ENCODE measurements at places on chromosomes 4 and X. TPM values are rescaled to one million over a fixed set of nuclear protein-coding genes. Genes with fewer than 3 reads are reported as not detected.

DNA sequence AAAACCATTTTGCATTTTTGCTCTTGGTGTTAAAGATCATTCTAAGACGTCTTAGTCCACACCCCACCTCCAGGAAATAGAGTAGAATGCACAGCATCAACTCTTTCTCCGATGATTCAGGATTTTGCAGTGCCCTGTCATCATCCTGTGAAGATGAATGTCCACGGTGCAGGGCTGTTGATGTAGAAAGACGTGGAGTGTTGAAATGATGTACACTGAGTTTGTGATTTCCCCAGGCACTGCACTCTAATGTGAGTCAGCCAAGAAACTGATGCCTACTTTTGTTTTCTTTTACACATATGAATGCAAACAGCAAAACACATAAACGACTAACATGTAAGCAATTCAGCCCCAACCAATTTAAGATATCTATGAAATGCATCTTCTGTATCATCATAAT is 10.5 kb downstream of the LGI2 start:
- DNase-seq = no peak

DNA sequence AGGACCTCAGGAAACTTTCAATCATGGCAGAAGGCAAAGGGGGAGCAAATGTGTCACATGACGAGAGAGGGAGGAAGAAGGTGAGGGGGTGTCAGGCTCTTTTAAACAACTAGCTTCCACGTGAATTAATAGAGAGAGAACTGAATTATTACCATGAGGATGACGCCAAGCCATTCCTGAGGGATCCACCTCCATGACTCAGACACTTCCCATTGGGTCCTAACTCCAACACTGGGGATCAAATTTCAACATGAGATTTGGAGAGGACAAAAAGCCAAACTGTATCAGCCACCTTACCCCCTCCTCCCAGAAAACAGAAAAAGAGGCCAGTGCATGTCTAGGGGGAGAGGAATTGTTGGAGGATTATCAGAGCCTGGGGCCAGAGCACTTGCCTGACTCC is 40.4 kb upstream of the LAS1L start:
- no peak for DNase-seq

Gene CXorf65
- total RNA-seq = not detected

DNA sequence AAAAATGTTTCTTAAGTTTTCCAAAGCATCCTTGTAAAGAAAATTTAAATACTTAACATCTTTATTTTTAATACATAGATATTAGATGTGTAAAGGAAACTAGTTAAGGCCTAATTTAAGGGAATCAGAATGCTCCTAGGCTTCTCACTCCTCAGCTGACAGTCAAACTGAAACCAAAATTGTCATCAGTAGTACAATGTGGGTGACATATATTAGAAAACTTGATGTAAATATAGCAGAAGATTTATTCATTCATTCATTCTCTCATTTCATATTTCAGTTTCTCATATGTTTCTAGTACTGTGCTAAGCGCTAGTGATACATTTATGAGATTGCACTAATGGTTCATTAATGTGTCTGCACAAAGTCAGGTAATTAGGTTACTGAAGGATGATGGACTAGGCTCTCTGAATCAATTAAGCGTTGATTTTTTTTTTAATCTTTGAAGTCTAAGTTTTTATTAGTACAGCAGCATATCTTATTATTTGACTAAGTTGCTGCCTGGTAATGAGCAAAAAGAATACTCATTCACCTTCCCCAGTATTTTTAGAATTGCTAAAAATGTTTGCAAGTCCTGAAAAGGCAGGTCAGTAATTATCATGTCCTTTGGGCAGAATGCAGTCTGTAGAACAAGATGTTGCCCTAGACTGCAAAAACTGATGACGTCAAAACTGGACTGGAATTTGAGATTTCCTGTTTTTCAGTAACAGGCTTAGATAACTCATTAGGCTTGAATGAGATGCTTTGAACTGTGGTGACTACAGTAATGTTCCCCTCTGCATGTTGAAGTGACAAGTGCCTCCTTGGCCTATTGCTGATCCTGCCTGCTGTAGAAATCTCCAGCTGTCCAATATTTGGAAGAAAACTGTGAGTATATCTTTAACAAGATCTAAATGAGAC is 128.7 kb downstream of the ARHGAP24 start:
- no peak for DNase-seq

Gene MAGED4
- 84.0 TPM for total RNA-seq

DNA sequence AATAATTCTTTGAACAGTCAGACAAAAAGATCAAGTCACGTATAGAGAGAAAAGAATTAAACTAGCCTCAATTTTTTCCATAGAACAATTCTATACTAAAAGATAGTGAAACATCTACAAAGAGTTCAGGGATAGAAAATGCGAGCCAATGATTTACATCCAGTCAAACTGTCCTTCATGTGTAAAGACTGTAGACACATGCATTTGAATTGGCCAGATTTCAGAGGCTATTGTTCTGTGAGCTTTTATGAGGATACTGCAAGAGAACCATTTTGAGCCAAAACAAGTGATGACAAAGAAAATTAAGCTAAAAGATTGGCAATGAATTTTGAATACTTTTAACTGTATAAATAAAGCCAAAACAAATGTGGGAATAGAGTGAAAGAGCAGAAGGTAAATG is 1230.3 kb downstream of the RPA4 start:
- no peak for DNase-seq

Gene CSN1S1
- total RNA-seq = not detected

Gene ARAP2
- 3.0 TPM for total RNA-seq

GRCh38 chr4:123234955-123235354 is 161.6 kb upstream of the SPRY1 start:
- DNase-seq = no peak

Gene NIPAL1
- total RNA-seq = 5.5 TPM

Gene PPEF1
- total RNA-seq = 1.3 TPM

Gene DCAF12L2
- 1.6 TPM for total RNA-seq

Gene ATP2B3
- 0.07 TPM for total RNA-seq

Gene SPP1
- 12.8 TPM for total RNA-seq

GRCh38 chr4:82172186-82172585 is 201.6 kb downstream of the HNRNPD start:
- no peak for DNase-seq

DNA sequence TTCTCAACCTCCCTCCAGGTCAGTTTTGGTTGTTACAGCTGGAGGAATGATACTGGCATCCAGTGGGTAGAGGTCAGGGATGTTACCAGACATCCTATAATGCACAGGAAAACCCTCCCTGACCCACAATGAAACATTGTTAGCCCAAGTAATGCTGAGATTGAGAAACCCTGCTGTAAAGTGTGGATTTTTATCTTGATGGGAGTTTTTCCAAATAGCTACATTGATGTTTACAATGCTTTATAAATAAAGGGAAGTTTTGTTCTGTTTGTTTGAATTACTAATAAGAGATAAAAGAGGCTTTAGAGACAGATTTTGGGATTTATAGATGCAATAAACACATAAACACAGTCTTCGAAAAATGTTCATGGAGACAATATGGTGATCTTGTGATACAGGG is 194.0 kb upstream of the NUDT6 start:
- DNase-seq = no peak

Gene F9
- not detected for total RNA-seq

GRCh38 chr4:136637071-136637777 is 895.1 kb downstream of the PCDH18 start:
- DNase-seq = peak; percentile 86

Gene ADAMTS3
- total RNA-seq = 13.3 TPM

DNA sequence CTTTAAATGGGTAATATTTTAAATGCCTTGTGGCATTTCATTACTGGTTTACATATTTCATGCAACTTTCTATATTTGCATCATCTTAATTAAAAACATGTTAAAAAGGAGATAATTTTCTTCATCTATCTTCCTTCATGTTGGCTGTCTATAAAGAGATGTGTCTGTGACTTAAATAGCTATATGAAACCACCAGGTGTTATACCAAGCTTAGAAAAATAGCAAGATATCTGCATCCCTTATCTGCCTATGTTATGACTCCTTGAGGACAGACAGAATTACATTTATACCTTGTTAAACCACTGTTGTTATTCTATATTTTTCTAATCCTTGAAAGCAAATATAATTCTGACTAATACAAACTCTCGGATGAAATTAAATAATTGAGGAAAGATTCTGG is 763.8 kb upstream of the GALNTL6 start:
- DNase-seq = no peak

GRCh38 chr4:108117418-108118182 is 51.1 kb downstream of the LEF1 start:
- peak; percentile 93 for DNase-seq

GRCh38 chr4:161061046-161061445 is 1102.8 kb downstream of the FSTL5 start:
- DNase-seq = no peak

Gene ANOS1
- total RNA-seq = 57.4 TPM

Gene MAGEB1
- total RNA-seq = not detected

- DNase-seq = no peak
These were observed 85.7 kb upstream of the EXOC1L start for GRCh38 chr4:55733932-55734331.

Gene PDHA1
- 307 TPM for total RNA-seq

Gene SMIM43
- total RNA-seq = not detected

DNA sequence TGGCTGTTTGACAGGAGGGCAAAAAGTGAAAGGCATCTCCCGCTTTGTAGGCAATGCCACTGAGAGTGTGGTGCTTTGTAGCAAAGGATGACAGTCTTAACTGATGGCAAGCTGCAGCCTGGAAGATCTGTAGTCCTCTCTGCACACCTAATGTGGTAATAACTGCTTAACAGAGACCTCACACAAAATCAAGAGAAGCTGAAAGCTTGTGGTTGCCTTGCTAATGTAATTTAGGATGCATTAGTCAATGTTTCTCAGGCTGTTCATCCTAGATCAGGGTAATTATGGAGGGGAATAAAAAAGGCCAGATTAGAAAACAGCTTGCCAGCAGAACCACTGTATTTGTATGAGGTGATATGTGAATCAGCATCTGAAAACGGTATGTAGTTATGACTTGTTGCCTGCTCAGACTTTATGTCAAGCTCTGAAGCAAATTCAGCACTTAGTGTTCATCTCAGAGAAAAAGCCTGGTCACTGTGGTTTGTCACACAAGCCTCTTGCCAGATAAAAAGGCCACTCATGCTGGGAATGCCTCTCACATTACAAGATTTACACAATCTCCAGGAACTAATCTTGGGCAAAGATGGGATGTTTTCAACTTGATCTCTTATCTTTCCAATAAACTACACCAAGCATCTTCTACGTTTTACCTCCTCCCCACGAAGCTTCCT is 130.8 kb downstream of the ENOX2 start:
- DNase-seq = no peak

Gene PAGE4
- not detected for total RNA-seq

Gene KLF3
- 20.7 TPM for total RNA-seq

GRCh38 chr4:15695729-15696128 is 7.1 kb upstream of the BST1 start:
- no peak for DNase-seq

Gene TRO
- 118 TPM for total RNA-seq

Gene GPC3
- total RNA-seq = 34.7 TPM

- DNase-seq = peak; percentile 50
These were observed 178.5 kb downstream of the PACRGL start for GRCh38 chr4:20878806-20879205.

DNA sequence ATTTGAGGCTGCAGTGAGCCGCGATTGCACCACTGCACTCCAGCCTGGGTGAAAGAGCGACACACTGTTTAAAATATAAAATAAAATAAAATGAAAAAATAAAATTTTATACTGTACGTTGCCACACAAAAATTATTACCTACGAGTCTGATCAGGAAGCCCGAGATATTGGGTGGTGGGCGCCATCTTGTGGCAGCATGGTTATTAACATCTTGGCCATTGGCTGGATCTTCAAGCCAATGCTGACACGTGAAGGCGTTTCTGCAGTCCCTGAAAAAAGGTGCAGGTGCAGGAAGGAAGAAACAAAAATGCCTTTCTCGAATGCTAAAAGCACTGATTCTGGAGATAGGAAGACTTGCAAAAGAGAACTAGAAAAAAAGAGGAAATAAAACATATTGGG is 4.9 kb upstream of the TLR8 start:
- peak; percentile 87 for DNase-seq

- no peak for DNase-seq
These were observed 62.4 kb downstream of the ATXN3L start for GRCh38 chrX:13257223-13258051.

DNA sequence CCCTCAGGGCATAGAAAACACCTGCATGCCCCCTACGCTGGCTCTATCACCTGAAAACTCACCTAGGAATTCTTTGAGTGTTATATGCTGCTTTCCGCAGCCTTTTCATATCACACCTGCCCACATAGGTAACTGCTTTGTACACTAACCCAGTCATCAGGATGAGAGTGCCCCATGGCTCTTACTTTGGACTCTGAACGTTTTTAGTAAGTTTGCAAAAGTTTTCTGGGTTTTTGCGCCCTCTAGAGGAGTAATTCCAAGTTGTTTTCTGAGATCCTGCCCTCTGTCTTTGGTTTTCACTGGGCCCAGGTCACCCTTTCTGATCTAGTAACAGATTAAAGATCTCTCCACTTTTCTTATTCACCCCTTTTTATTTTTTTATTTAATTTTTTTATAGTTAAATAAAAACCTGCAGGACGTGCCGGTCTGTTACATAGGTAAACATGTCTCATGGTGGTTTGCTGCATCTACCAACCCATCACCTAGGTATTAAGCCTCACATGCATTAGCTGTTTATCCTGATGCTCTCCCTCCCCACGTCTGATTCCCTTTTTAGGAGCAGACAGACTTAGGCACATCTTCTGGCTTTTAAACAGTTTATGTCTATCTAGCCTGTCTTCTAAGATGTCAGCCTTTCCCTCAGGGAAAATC is 139.2 kb downstream of the NWD2 start:
- peak; percentile 69 for DNase-seq

DNA sequence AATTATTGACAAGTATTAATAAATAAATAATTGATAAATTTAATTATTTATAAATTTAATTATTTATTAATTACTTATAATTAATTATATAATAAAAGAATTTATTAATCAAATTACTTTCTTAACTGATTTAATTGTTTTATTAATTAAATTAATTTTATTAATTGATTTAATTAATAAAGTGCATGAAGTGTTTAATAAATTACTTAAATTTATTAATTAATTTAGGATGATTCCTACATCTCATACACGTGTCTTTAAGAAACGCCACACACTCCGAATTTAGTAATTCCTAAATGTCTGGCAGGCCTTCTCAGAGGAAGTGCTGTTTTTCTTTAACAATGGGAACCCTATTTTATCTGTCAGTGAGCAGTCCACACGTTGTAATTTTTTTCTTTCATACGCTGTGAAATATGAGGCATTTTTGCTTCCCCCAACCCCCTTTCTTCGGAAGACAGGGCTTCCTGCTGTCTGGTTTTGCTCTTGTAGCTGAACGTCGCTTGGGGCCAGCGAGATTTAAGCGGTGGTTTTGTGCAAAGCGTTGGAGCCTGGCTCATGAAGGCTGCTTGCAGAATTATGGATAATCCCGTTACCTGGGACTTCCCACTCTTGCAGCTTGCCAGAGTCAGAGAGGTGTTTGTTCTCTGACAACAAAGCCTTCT is 46.8 kb downstream of the CRLF2 start:
- DNase-seq = peak; percentile 59

DNA sequence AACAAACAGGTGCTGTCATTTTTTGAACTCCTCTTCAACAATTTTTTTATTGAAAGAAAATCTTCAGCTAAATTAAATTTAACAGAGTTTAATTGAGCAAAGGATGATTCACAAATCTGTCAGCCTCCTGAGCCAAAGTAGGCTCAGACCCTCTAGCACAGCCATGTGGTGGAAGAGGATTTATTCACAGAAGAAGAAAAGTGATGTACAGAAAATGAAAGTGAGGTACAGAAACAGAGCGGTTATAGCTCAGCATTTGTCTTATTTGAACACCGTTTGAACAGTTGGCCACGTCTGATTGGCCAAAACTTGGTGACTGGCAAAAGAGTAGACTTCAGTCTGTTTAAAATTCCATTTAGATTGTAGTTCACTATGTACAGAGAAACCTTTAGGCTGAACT is 217.3 kb downstream of the SPANXN1 start:
- DNase-seq = no peak

Gene GK2
- total RNA-seq = not detected
